ENCODE measurements at places on chromosomes 6 and 20. TPM values are rescaled to one million over a fixed set of nuclear protein-coding genes. Genes with fewer than 3 reads are reported as not detected.

COL9A1 gene
- 7.6 TPM for total RNA-seq

NKAIN4 gene
- 1.1 TPM for total RNA-seq

THBD gene
- total RNA-seq: 1.1 TPM

SYCP2L gene
- 6.9 TPM for total RNA-seq

TCF15 gene
- total RNA-seq: 0.86 TPM

C6orf58 gene
- not detected for total RNA-seq

ZNFX1 gene
- 8.2 TPM for total RNA-seq

WFDC2 gene
- 0.95 TPM for total RNA-seq

FOXF2 gene
- not detected for total RNA-seq

EPHA7 gene
- 59.0 TPM for total RNA-seq

SCRT2 gene
- total RNA-seq: not detected

BCLAF1 gene
- total RNA-seq: 101 TPM

SLC22A2 gene
- 0.18 TPM for total RNA-seq

POM121L2 gene
- 0.18 TPM for total RNA-seq

ZSCAN16 gene
- 10.3 TPM for total RNA-seq
